ENCODE measurements at places on chromosomes 11 and 22.

DNA sequence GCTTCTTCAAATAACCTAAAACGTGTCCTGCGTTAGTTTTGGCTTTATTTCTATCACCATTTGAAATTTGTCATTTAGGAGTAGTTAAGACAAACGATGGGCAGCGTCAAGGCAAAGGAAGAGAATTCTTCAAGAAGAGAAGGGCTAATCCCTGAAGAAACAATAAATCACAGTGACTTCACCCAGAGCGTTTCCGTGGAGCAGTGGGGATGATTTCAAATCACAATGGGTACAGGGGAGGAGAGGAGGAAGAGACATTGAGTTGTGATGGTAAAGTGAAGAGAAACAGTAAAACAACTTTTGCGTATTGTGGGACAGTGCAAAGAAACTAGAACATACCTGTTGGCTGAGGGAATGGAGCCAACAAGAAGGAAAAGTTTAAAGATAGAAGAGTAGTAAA is 9.7 kb downstream of the PDGFD start:
- no peak for DNase-seq

DNA sequence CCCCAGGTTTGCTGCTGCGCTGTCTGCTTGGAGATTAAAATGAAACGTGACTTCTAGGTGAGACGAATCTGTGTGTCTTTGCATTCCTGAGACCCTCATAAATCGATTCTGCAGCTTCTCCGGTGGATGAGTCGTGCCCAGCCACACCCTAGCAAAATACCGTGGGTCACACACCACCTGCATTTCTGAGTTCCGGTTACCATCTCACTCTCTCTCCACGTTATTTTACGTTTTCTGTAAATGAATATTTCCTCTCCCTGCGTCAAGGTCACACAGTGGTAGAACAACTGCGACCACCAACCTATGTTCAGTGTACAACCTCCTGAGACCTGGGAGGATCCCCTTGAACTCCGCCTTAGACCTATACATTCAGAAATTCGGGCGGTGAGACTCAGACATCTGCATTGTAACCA is 1.1 kb downstream of the YWHAH start:
- DNase-seq: no peak

DNA sequence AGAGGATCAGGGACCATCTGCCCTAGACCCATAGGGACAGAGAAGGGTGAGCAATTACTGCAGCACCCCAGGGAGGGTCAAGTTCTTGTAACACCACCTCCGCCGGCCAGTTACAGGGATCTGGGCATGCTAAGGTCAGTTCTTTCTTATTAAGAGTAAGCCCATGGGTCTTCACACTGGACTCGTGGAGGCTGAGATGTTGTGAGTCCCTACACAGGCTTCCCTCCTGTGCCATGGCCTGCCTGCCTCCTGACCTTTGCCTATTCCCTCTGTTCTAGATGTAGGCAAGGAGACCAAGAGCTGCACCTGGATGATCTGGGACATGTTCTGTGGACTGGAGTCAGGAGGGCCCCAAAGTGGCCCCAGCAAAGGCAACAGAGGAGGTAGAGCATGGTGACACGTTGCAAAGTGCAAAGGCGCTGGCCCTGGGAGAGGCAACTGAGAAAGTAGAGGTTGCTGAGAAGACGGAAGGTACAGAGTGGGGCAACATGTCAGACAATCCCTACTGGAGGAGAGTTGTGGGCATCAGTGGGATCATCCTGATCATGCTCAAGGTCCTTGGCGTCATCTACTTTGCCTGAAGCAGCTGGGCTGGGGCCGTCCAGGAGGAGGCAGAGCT is 16.3 kb upstream of the GNAZ start:
- DNase-seq: no peak

- no peak for DNase-seq
Observed at GRCh38 chr11:96230686-96231085, 112.3 kb downstream of the MAML2 start.

- DNase-seq: no peak
Observed at GRCh38 chr11:69646493-69647389, 5.8 kb downstream of the CCND1 start.

GRCh38 chr11:72722050-72722748 is 30.0 kb downstream of the ARAP1 start:
- peak; percentile 60 for DNase-seq

DNA sequence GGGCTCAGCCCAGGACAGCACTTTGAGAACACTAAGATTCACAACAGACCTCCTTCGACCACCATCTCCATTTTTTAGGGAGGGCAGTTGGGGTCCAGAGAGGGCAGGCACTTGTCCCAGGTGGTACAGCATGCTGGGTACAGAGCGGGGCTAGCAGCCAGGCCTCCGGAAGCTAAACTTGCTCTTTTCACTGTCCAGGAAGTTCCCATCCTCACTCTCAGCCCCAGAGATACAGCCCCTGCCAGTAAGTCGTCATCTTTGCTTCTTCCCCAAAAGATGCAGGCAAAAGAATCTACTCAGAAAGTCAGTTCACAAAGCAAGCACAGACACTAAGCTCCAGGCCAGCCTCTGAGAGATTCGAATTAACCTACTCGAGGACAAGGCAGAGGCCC is 6.7 kb upstream of the RAB3IL1 start:
- no peak for DNase-seq

DNA sequence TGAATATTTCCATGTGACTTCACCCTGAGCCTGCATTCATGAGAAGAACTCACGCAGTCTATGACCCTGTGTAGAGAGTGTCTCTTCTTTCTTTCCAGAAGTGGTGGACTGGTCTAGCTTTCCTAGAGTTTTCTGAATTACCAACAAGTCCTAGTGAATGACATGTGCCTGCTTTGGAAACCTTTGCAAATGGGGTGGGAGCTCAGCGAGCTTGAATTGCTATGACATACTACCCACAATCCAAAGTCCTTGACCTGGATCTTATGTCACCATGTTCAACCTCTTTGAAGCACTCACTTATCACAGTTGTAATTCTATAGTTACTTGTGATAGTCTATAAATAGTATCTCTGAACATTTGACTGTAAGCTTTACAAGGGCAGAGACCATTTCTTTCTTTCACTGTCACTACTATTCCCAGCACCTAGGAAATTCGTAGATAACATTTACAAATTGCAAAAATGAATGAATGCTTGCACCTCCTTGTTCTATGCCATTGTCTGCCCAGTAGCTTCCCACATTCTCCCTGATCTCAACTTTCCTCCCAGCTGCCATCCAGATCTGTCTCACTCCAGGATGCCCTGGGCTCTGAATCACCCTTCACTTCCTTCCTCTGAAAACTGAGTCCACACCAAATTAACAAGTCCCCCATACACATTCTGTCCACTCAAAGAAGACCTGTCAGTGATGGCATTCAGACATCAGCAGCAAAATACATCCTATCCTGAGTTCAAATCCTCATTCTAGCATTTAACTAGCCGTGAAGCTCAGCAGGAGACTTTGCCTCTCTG is 201.9 kb upstream of the SESN3 start:
- DNase-seq: no peak

DNA sequence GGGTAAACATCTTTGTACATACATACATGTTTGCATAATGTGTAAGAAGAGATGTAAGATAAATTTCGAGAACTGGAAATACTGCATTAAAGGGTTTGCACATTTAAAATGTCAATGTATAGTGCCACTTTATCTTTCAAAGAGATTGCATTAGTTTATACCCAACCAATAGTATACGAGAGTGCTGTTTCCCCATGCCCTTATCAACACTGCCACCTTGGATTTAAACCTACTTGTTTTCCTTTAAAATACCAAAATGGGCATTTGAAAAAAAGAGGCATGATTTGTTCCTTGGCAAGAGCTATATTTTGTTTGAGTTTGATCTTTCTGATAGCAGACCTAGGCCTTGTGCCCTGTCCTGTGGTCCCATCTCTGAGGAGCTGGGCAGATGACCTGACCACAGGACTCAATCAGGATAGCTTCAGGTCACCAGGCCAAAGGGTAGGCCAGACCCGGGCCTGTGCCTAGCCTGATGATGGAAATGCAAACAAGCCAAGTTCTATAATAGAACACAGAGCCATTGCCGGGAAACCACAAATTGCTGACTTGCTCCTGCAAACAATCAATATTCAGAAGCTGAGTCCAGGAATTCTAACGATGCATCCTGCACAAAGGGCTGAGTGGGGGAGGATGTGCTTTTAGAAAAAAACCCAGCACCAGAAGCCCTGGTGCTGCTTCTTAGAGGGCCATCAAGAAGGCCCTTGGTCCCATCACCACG is 16.9 kb upstream of the ALG8 start:
- no peak for DNase-seq

- DNase-seq: no peak
Observed at GRCh38 chr11:62410972-62411371, 7.9 kb upstream of the SCGB1A1 start.

GRCh38 chr11:119616586-119617339 is 112.2 kb downstream of the NECTIN1 start:
- no peak for DNase-seq

GRCh38 chr11:77073328-77074001 is 6.7 kb downstream of the CAPN5 start:
- no peak for DNase-seq

DNA sequence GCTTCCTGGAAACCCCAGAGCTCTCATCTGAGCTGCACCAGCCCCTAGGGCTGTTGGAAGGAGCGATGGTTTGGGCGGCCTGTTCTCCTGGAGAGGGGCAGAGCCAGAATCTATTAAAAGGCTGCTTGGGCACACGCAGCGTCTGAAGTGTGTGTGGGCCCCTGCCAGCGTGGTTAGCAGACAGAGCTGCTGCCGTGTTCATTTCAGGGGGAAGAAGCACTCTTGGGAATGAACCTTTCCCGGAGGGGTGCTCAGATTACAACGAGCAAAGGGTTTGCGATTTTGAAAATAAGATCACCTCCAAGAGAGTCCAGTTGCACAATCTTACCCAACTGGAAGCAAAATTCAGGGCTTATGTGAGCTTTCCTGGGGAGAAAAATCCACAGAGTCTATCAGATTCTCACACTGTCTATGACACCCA is 12.9 kb downstream of the ANO1 start:
- DNase-seq: no peak

DNA sequence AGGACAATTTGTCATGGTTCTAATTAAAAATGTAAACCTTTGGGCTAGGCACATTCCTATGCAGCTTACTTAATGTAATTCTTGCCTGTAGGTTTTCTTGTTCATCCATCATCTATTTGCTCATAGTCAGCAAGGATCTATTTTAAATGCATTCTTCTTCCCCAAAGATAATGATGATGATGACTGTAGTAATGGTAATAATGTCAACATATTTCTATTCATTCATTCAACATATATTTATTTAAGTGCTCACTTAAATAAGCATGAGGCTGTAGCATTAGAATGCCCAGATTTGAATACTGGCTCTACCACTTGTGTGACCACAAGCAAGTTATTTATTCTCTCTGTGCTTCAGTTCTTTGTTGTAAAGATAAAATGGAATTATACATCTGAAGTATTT is 169.6 kb upstream of the SYN3 start:
- no peak for DNase-seq

GRCh38 chr11:114196997-114197703 is 99.0 kb upstream of the NNMT start:
- DNase-seq: no peak

- no peak for DNase-seq
Observed at GRCh38 chr11:64874308-64875240, 3.8 kb downstream of the EHD1 start.

DNA sequence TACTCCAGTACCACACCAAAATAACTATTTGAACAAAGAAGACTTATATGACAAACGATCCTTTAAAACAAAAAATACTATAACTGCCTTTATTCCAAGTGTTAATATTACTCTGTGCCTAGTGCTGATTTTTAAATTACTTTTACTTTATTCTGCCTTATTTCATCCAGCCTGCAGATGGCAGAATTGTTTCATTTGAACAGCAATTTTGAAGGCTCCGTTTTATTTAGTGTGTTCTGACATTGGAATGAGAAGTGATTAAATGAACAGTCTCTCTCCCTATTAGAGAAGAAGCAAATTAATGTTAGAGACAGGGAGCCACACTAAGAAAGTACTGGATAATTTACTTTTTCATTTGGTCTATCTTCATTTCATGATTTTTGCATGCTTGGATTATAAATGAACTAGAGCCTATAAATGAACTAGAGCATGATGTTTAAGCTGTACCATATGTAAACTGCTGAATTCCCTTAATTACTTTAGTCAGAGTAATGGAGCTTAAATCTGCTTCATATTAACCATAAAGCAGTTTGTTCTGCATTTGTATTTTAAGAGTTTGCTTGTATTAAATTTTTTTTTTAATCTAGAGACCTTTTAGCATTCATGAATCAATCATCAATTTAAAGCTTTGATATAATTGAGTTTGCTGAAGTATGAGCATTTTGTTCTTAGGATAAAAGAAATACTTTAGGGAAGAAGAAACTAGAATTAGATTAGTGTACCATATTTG is 9.8 kb downstream of the PDHX start:
- DNase-seq: no peak

DNA sequence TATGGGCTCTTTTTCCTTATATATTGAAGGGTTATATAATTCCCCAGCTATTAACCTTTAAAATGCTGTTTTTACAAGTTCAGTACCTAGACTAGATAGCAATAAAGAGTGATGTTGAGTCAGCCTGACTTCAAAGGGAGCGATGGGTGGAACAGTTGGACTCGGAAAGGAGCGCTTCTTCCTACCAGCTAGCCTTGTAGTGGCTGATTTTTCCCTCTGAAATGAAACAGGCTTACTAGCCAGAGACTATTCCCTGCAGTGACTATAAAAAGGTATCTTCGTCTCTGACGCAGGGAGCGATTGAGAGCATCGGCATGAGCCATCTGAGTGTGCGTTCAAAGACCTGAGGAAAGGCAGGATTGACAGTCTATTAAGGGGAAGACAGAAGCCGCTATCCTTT is 66.0 kb upstream of the GRAMD1B start:
- no peak for DNase-seq

- DNase-seq: no peak
Observed at GRCh38 chr11:128375961-128376360, 211.4 kb downstream of the ETS1 start.

GRCh38 chr11:71197096-71197495 is 55.3 kb downstream of the SHANK2 start:
- no peak for DNase-seq

DNA sequence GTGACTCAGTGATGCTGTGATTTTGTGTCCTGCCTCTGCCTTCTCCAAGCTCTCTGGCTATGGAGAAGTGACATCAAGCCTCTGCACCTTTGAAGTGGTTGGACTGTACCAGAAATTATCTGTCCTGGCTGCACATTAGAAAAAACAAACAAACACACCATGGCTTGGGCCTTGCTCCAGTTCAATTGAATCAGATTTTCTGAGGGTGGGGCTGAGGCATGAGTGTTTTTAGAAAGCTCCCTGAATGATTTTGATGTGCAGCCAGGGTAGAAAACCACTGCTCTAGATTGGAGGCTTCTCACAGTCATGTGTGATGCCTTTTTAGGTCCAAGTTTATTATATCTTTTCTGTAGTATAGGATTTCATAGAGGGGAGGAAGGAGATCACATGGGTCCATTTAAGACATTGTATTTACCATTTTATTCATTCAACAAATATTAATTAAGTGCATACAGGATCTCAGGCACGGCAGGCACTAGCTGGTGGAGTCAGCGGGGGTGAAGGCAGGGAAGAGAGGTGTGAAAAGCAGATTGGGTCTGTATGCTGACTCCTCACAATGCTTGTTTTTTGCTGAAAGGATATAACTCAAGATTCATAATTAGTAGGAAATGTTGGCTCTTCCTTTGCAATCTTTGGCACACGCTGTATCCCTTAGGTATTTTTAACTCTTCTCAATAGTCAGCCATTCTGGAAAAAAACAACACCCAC is 7.1 kb upstream of the VSTM5 start:
- DNase-seq: no peak

- no peak for DNase-seq
Observed at GRCh38 chr22:43706151-43706550, 106.0 kb downstream of the EFCAB6 start.

GRCh38 chr22:20316217-20316843 is 3.5 kb downstream of the DGCR6L start:
- no peak for DNase-seq
